Pancreas (tissue), 10 donors: ENCODE measurements at places on chromosomes 1 and 21.

GRCh38 chr1:23772049-23772853 is 6.0 kb upstream of the PITHD1 start:
- H3K36me3 ChIP-seq, result no peaks in the 10 kb centered on the region
- H3K27ac ChIP-seq, result no peak overlapping the region
- peak; percentile 71 for DNase-seq
- no peaks in the 10 kb centered on the region for H3K27me3 ChIP-seq

DNA sequence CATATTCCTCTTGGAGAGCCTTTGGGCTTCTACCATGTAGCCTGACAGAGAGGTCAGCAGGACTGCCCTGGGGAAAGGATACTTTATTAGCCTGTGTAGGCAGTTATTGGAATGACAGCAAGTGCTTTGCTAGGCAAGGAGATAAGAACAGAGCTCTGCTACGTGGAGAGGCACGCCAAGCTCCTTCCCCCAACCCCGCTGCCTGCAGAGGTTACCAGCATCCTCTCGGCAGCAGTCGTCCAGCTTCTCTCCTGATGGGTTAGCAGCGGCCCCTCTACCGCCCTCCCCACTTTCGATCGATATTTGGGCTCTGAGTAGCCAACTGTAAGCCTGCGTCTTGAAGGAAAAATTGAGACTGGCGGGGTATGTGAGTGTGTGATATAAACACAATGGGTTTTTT is 122.3 kb downstream of the DHRS3 start:
- DNase-seq, result no peak
- H3K36me3 ChIP-seq, result no peaks in the 10 kb centered on the region
- H3K27me3 ChIP-seq, result no peaks in the 10 kb centered on the region
- H3K27ac ChIP-seq, result peak overlapping the region; percentile 57

GRCh38 chr1:61487801-61488200 is 237.1 kb downstream of the TM2D1 start:
- no peak overlapping the region for H3K4me3 ChIP-seq
- no peaks in the 10 kb centered on the region for H3K27me3 ChIP-seq
- DNase-seq, result no peak
- H3K4me1 ChIP-seq, result no peaks in the 10 kb centered on the region
- no peaks in the 10 kb centered on the region for H3K36me3 ChIP-seq

DNA sequence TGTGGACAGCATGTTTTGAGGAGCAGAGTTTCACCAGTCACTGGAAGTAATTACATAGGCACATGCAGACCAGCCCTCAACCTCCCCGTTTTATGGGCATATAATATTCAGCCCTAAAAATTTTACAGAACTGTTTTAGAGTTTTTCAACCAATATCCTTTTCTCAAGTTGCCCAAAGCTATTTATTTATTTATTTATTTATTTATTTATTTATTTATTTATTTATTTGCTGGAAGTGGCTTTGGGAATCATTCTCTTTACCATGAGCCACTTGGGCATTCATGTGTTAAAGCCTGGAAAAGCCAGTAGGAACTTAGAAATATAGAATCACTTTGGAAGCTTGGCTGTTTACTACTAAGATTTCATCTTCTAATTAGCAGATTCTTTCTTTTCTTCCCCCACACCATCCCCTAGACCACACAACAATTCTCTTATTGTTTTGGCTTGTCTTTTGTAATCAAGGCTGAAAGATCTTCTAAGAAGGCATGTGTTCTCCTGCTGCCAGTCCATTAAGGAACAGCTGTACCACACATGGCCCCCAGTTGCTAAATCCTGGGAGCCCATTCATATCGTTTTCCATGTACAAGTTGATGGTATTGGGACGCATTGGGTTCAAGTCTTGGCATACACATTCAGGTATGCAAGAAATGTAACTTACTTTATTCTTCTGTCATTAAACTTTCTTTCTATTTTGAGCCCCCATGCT is 220.0 kb downstream of the PAPPA2 start:
- no peak for DNase-seq
- no peak overlapping the region for H3K4me3 ChIP-seq
- H3K4me1 ChIP-seq, result no peaks in the 10 kb centered on the region
- H3K27me3 ChIP-seq, result no peaks in the 10 kb centered on the region

DNA sequence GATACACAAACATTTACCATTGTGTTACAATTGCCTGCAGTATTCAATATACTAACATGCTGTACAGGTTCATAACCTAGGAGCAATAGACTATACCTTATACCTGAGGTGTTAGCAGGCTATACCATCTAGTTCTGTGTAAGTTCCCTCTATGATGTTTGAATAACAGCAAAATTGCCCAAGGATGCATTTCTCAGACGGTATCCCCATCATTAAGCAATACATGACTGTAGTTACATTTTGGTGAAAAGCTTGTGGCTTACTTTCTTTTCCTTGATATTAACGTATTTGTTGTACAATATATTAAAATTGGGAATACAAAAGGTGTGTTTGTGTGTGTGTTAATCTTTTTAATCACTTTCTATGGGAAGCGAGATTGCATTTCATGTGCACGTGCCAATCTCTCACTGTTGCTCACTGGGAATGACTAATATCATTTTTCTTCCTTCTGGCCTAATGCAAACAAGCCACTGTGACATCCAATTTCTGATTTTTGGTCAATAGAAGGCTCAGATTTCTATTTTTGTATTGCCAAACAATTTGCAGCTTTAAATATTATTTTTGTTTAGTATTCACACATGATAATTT is 36.7 kb upstream of the WLS start:
- H3K27me3 ChIP-seq, result no peaks in the 10 kb centered on the region
- DNase-seq, result no peak
- no peak overlapping the region for H3K27ac ChIP-seq
- H3K4me3 ChIP-seq, result no peak overlapping the region
- H3K36me3 ChIP-seq, result no peaks in the 10 kb centered on the region

DNA sequence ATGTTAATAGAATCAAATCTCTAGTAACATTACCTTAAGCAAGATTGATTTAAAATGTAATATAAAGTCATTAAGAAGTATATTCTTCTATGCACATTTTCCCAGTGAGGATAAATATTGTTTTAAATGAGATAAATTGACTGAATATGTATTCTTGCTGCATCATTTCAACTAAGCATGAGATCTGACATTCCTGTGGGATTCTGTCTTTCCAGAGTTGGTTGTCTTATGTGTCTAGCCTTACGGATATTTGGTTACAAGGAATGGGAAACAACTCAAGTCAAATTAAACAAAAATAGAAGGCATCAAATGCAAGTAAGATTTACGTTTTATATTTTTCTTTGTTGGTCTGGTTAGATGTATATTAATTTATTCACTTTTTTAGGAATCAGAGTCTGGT is 287.5 kb downstream of the PTGER3 start:
- no peaks in the 10 kb centered on the region for H3K36me3 ChIP-seq
- H3K27me3 ChIP-seq, result no peaks in the 10 kb centered on the region
- no peak overlapping the region for H3K4me3 ChIP-seq

- no peak for DNase-seq
- peak overlapping the region; percentile 58 for H3K27ac ChIP-seq
- H3K27me3 ChIP-seq, result no peaks in the 10 kb centered on the region
- H3K4me1 ChIP-seq, result no peaks in the 10 kb centered on the region
- no peak overlapping the region for H3K4me3 ChIP-seq
These were observed 41.3 kb upstream of the KCNE1 start for GRCh38 chr21:34553151-34553952.

GRCh38 chr1:53639996-53640700 is 98.8 kb downstream of the GLIS1 start:
- no peak overlapping the region for H3K27ac ChIP-seq
- H3K4me1 ChIP-seq, result no peaks in the 10 kb centered on the region
- H3K36me3 ChIP-seq, result no peaks in the 10 kb centered on the region
- H3K27me3 ChIP-seq, result no peaks in the 10 kb centered on the region
- no peak for DNase-seq
- H3K4me3 ChIP-seq, result no peak overlapping the region

GRCh38 chr1:35845766-35846165 is 37.2 kb upstream of the AGO1 start:
- no peak overlapping the region for H3K4me3 ChIP-seq
- H3K4me1 ChIP-seq, result no peaks in the 10 kb centered on the region
- H3K36me3 ChIP-seq, result peaks cover 24% of the 10 kb centered on the region

- H3K36me3 ChIP-seq, result no peaks in the 10 kb centered on the region
- DNase-seq, result peak; percentile 97
- peaks cover 23% of the 10 kb centered on the region for H3K4me1 ChIP-seq
- H3K4me3 ChIP-seq, result no peak overlapping the region
- no peaks in the 10 kb centered on the region for H3K27me3 ChIP-seq
- H3K27ac ChIP-seq, result peak overlapping the region; percentile 66
These were observed 153.1 kb upstream of the RAB4A start for GRCh38 chr1:229117664-229118300.

- peaks cover 20% of the 10 kb centered on the region for H3K36me3 ChIP-seq
- H3K27me3 ChIP-seq, result no peaks in the 10 kb centered on the region
- no peak overlapping the region for H3K27ac ChIP-seq
- no peaks in the 10 kb centered on the region for H3K4me1 ChIP-seq
- H3K4me3 ChIP-seq, result no peak overlapping the region
These were observed 138.6 kb upstream of the BMP8A start for GRCh38 chr1:39352881-39353280.

DNA sequence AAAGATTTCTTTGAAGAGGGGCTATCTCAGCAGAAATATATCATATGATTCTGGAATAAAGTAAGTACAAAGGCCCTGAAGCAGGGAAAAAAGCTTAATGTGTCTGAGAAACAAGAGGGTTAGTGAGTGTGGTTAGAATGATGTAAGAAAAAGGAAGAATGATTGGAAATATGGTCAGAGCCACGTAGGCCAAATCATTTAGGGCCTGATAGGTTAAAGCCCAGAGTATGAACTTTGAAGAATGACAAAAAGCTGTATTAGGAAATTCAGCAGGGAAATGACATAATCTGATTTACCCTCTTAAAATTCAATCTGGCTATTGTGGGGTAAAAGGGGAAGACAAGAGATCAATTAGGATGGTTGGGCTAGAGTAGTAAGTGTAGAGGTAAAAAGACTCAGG is 69.0 kb upstream of the MUTYH start:
- H3K4me1 ChIP-seq, result no peaks in the 10 kb centered on the region
- no peaks in the 10 kb centered on the region for H3K27me3 ChIP-seq
- H3K4me3 ChIP-seq, result no peak overlapping the region
- H3K36me3 ChIP-seq, result no peaks in the 10 kb centered on the region
- DNase-seq, result no peak

GRCh38 chr1:5856246-5856815 is 135.9 kb downstream of the NPHP4 start:
- no peaks in the 10 kb centered on the region for H3K36me3 ChIP-seq
- DNase-seq, result no peak
- H3K4me3 ChIP-seq, result no peak overlapping the region

- H3K4me3 ChIP-seq, result no peak overlapping the region
- H3K4me1 ChIP-seq, result no peaks in the 10 kb centered on the region
- no peak for DNase-seq
These were observed 13.4 kb upstream of the PSMB4 start for GRCh38 chr1:151386002-151386401.

DNA sequence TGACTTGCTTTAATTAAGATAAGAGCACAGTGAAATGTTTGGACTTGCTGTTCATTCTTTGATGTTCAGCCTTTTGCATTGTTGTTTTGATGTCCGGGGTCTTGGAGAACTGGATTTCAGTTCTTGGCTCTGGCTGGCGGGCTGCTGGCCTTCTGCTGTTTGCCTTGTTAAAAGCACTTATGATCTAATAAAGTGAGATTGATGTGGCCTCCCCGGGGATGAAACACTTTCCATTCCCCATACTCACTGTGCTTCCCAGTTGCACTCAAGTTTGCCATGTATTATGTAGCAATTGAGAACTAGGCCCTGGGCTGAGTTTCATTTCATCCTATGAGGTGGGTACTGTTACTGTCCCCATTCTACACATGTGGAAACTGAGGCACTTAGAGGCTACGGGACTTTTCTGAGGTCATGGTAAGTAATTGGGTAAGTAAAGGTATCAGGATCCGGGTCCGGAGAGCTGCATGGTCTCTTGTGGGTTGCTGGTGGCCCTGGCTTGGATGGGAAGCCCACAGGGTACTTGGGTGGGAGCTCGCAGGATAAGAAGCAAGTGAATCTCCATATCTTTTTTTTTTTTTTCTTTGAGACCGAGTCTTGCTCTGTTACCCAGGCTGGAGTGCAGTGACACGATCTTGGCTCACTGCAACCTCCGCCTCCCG is 127.7 kb upstream of the ZBTB40 start:
- no peak for DNase-seq
- H3K36me3 ChIP-seq, result no peaks in the 10 kb centered on the region
- no peak overlapping the region for H3K27ac ChIP-seq
- H3K27me3 ChIP-seq, result no peaks in the 10 kb centered on the region

DNA sequence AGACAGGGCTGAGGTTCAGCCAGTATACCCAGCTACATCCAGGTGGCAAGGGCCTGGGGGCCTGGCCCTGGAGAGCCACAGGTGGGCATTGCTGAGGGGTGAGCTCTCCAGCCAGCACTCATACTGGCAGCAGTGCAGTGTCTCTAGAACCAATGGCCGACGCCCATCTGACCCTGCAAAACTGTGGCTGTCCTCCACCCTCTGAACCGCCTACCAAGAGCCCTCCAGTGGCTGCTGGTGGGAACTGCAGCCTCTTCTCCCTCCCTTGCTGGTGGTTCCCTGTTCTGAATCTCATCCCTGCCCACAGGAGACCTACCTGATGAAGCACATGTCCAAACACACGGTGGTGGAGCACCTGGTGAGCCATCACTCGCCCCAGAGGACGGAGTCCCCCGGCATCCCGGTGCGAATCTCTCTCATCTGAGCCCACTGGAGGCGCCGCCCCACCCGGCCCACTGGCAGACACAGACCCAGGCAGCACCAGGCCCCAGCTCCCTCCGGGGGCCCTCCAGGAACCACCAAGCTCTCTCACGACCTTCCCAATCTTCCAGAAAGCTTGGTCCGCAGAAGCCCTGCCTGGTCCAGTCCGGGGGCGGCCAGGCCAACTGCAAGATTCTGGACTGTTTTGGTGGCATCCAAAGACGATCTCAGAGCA is 22.1 kb downstream of the A3GALT2 start:
- H3K27ac ChIP-seq, result no peak overlapping the region
- H3K4me1 ChIP-seq, result no peaks in the 10 kb centered on the region
- no peaks in the 10 kb centered on the region for H3K36me3 ChIP-seq
- no peaks in the 10 kb centered on the region for H3K27me3 ChIP-seq

GRCh38 chr1:172443666-172444453 is at the start of gene PIGC:
PIGC (minus strand) TSS chr1:172444069; CDS start chr1:172442622, 1,447 bp downstream.
- H3K4me1 ChIP-seq, result peaks cover 17% of the 10 kb centered on the region
- peak; percentile 97 for DNase-seq
- no peaks in the 10 kb centered on the region for H3K36me3 ChIP-seq
- H3K27me3 ChIP-seq, result no peaks in the 10 kb centered on the region
- peak within 1 kb of the TSS; percentile 98 for H3K4me3 ChIP-seq
- no peak within 1 kb of the TSS for H3K27ac ChIP-seq

DNA sequence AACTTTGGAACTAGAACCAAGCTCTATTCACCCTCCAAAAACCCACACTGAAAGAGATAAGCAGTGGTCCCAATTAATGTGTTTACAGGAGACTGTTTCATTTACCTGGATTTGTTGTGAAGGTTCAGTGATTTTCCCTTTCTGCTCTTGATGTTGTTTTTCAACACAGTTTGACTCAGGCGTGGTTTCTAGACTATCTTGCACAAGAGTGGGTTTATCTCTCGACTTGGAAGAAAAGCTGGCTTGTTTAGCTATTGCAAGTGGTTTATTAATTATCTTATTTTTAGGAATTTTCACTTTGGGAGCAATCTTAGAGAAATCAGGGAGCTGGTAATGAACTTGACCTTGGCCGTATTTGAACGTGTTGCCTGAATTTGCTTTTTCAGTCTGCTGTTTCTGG is 5.3 kb downstream of the AKNAD1 start:
- no peaks in the 10 kb centered on the region for H3K27me3 ChIP-seq
- H3K4me3 ChIP-seq, result no peak overlapping the region
- H3K4me1 ChIP-seq, result no peaks in the 10 kb centered on the region
- no peak for DNase-seq
- H3K27ac ChIP-seq, result no peak overlapping the region
- H3K36me3 ChIP-seq, result no peaks in the 10 kb centered on the region

GRCh38 chr1:224526771-224527170 is 89.3 kb upstream of the CNIH3 start:
- no peak overlapping the region for H3K4me3 ChIP-seq
- no peak overlapping the region for H3K27ac ChIP-seq
- DNase-seq, result no peak
- H3K4me1 ChIP-seq, result peaks cover 4% of the 10 kb centered on the region
- no peaks in the 10 kb centered on the region for H3K27me3 ChIP-seq
